ENCODE measurements at places on chromosomes 11 and 22.

GRCh38 chr11:36492724-36493304 lies 17.3 kb downstream of the TRAF6 start:
- peak; percentile 45 for DNase-seq

DNA sequence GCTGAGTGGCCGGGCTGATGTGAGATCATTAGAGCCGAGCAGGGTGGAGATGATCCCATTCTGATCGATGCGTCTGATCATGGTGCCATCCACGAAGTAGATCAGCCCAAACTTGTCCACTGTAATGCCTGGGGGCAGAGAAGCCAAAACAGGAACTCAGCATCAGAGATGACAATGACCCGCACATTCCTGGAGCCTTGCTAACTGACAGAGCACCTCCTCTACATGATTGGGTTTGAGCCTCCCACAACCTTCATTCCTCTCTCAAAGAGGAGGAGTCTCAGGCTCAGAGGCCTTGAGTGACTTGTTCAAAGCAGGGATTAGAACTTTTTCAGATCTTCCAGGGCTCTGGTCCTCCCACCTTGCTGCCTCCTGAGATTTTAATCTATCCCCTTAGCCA lies 133.7 kb upstream of the NARS2 start:
- no peak for DNase-seq

- no peak for DNase-seq
Measured at GRCh38 chr11:92253421-92253820, 28.8 kb downstream of the FAT3 start.

GRCh38 chr22:25177226-25177625 lies 22.4 kb upstream of the CRYBB3 start:
- DNase-seq: no peak

DNA sequence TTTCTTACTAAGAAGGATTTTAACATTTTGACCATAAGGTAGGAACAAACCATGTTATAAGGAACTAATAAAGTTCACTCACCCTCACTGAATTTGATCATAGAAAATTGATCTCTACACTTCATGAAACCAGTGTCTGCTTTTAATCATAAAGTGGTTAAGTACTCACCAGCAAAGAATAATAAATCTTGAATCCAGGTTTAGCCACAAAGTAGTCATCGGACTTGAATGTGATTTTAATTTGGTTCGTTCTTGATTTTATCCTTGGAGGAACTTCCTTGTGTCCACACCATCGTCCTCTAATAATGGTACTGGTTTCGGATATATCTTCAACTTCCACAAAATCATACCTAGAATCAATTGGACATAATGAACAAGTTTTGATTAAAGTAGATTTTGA lies 40.5 kb upstream of the DDI1 start:
- no peak for DNase-seq

DNA sequence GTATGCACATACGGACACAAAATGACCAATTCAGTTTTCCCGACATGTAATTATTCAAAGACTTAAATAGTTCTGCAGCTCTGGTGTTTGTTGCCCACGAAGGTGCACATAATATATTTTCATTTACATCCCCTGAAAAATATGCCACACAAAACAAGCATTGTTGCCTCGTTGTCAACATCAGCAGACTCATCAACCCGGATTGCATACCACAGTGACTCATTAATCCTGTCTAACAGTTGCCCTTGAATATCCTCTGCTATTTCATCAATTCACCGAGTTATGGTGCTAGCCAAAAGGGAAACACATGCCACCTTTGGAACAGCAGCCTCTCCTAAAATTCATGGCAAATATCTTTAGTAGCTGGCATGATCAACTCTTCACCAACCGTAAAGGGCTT lies 582.2 kb downstream of the LRRC4C start:
- no peak for DNase-seq

DNA sequence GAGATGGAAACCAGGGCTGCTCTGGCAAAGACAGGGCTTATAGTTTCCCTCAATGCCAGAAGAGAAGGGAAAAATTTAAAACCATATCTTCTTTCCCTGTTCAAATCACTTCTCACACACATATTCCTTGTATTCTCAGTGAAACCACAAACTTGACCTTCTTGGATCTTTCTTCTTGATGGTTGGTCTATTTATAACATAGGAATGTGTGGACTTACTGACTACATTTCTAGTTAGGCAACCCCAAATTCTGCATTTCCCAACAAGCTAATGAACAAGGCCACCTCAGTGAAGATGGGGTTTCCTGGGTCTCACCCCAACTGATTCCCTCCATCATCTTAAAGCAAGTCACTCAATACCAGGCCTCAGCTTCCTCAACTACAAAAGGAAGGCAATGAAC lies 3.8 kb upstream of the QSER1 start:
- no peak for DNase-seq

DNA sequence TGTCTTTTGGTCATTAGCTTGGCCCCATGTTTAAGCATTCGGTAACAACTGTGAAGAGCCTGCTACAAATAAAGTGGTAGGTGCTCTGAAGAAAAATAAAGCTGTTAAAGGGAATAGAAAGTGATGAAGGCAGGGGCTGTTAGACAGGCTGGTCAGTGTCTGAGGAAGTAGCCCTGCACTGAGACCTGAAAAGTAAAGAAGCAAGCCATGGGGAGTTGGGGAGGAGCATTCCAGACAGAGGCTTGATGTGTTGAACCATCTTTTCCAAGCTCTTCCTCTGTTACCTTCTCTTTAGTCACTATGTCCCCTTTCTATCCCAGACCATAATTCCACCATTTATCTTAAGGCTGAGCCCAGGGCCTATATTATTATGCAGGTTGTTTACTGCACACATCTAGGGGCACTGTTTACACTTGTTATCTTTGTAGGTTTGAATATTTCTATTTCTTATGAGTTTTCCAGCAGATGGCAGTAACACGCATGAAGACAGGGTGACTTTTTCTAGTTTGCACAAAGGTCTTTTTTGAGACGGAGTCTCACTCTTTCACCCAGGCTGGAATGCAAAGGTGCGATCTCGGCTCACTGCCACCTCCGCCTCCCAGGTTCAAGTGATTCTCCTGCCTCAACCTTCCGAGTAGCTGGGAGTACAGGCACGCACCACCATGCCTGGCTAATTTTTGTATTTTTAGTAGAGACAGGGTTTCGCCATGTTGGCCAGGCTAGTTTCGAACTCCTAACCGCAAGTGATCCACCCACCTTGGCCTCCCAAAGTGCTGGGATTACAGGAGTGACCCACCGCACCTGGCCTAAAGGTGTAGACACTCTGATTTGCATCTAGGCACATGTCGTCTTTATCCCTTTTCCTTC lies 23.0 kb downstream of the ZFTA start:
- DNase-seq: no peak

- DNase-seq: no peak
Measured at GRCh38 chr11:83441171-83441570, 155.0 kb upstream of the CCDC90B start.

DNA sequence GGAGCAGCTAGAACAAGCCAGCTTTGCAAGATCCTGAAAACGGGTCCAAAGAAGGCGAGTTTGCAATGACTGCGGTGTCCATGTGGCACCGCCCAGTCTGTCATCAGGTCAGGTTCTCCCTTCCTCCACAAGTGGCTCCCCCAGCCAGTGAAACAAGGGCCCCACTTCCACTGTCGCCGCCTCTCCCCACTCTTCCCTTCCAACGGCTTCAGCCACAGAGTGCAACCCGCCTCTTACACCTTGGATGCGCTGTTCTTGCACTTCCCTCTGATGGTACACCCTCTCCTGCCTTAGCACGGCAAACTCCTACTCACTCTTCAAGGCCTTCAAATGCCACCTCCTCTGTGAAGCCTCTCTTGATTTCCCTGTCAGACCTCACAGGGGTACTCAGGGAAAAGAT lies 10.8 kb upstream of the TCF20 start:
- no peak for DNase-seq

- no peak for DNase-seq
Measured at GRCh38 chr11:13327421-13327820, 49.8 kb downstream of the BMAL1 start.

GRCh38 chr11:76603202-76603601 lies 67.3 kb downstream of the LRRC32 start:
- no peak for DNase-seq

GRCh38 chr22:25067851-25068421 lies 115.4 kb downstream of the KIAA1671 start:
- no peak for DNase-seq

DNA sequence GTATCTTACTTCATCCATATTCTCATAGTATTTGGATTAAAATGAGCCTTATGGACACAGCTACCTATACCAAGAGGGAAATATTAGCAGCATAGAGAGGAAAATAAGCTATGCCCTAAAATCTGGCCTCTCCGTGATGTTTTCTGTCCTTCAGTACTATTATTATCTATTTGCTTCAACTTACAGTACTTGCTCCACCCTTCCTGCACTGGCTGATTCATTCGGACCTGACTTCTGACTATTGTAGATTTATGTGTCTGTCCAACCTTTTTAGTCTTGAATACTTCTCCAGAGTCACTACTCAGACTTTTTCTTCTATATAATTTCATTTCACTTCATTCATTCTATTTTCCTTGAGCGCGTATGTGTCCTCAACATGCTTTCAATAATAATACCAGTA lies 45.1 kb upstream of the SESN3 start:
- no peak for DNase-seq

DNA sequence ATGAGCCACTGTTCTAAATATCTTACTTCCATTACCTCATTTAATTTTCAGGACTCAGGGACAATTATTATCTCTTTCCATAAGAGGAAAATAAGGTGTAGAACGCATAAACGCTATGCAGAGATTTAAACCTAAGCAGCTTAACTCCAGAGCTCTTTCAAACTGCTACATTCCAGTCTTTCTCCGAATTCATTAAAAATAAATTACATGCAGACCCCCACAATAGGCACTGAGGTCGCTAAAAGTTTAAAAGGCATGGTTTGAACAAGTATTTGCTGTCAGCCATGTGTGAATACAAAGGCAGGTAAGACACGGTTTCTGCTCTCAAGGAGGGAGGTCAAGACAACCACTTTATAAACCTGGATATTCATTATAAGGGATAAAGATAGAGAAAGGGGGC lies 983 bp downstream of the NARS2 start:
- no peak for DNase-seq

DNA sequence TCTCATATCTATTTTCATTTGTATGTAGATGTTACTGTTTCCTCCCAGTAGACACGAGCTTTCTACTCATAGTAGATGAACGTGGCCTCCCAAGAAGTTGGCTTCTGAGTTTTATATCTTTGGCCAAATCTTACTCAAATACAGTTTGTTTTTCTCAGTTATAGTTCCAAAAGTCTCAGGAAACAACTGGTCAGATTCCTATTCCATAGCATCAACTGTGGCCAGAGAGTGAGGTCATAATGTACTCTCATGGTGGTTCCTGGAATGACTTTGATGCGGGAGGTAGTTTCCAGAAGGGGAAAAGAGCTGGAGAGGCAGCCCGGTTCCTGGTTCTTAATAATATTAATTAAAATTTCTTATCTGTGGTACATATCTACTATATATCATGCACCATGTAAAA lies 77.3 kb downstream of the SLC17A6 start:
- DNase-seq: no peak

- DNase-seq: no peak
Measured at GRCh38 chr11:6862961-6863360, at the start of gene OR10A2. Gene OR10A2, plus strand, starts transcription at chr11:6863057. Its CDS starts 6,698 bp downstream, at chr11:6869755.

DNA sequence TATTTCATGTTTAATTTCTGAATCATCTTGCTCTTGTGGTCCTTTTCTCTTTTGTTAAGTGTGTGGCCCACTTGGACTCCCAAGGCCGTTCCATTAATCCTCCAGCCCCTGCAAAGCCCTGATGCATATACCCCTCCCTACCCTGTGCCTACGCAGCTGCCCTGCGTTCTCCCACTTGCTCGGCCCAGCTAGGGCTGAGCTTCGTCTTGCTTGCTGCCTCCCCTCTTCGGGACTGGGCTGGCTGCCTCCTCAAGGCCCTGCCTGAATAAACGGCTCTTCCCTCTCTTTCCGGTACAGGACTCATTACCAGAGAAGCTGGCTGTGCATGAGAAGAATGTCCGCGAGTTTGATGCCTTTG lies 28.5 kb downstream of the ARHGAP1 start:
- no peak for DNase-seq

DNA sequence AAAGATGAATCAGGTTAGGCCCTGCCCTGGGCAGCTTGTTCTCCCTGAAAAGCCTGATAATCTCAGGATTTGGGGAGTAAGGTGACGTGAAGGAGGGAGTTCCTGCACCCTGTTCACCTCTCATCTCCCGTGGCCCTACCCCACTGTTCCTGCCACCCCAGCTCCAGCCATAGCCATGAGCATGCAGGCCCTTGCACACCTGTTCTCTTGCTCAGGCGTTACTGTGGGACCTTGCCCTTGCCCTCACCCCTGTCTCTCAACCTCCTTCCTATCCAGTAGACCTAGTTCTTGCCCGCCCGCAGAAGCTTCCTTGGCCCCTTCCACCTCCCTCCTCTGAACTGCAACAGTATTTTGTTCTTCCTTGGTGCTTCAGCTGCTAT lies 15.0 kb downstream of the TSKU start:
- DNase-seq: no peak

GRCh38 chr11:104916442-104916841 lies 18.2 kb upstream of the CASP12 start:
- DNase-seq: no peak

GRCh38 chr11:2864901-2865300 lies 20.7 kb downstream of the CDKN1C start:
- DNase-seq: no peak

DNA sequence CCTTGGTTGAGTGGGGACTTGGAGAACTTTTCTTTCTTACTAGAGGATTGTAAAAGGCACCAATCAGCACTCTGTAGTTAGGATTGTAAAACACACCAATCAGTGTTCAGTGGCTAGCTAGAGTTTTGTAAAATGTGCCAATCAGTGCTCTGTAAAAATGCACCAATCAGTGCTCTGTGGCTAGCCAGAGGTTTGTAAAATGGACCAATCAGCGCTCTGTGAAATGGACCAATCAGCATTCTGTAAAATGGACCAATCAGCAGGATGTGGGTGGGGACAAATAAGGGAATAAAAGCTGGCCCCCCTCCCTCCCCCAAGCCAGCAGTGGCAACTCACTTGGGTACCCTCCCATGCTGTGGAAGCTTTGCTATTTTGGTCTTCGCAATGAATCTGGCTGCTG lies 5.5 kb upstream of the DRG1 start:
- DNase-seq: no peak

DNA sequence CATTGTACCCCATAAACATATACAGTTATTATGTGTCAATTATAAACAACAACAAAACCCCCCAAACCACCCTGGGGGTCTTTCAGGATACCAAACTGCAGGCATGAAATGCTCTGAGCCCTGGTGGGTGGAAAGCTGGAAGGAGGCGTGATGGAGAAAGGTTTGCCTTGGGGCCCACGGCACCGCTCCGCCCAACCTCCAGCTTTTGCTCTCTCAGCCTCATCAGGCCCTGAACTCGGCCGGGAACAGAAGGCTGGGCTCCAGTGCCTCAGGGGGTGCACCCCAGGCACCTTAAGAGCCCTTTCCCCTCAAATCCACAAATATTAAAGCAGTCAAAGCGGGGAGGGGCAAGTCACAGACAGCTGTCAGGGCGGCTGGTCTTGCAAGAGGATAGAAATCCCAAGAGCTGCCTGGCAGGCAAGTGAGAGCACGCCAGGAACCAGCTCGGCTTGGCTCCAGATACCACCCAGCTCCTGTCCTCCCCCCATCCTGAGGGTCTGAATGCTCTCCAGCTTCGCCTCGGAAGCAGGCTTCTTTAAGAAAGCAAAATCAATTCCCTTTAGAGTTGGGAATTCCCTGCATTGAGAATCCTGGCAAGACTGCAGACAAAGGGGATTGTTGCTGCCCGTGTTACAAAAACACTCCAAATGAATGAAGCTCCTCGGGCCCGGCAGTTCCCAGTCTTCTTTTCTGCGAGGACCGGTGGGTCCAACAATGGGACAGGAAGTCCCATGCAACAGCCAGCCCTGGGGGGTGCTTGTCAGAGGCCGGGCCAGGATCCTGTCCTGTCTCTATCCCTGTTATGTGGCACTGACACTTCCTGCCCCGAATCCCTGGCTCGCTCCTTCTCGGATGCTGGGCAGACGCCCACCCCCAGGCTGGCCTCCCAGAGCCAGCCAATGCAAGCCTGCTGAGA lies 80.8 kb downstream of the NAT10 start:
- no peak for DNase-seq
